Dermis blood vessel endothelial cell (primary cell): ENCODE measurements at places on chromosomes 6 and 20. TPM values are rescaled to one million over a fixed set of nuclear protein-coding genes. Genes with fewer than 3 reads are reported as not detected.
A peak's percentile ranks its signal among the peaks of the same experiment; 100 is the strongest.

The GPR6 gene
- total RNA-seq: not detected in 2 replicates

The LIN28B gene
- total RNA-seq: not detected in 2 replicates

The MYLK4 gene
- total RNA-seq: 0.51 and 0.65 TPM in 2 replicates

The RRAGD gene
- 0.51 and 1.2 TPM in 2 replicates for total RNA-seq

The BPI gene
- total RNA-seq: not detected in 2 replicates

The KIF13A gene
- total RNA-seq: 48.2 and 52.4 TPM in 2 replicates

DNA sequence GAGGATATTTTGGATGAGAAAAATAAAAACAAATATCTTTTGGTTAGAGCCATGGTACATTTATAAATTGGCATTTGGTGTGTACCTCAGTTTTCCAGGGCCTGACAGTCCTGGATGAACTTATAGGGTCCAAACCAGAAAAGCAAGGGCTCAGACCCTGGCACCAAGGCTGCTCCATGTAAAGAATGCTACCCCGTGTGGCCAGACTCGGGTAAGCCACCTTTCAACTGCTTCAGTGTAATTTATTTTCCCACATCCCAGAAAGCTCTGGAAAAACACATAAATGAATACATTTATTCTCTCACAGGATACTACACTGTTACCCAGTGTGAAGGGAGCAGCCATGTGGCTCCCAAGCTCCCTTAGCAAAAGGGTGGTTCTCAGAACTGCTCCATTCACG lies 13.8 kb downstream of the MRPL14 start:
- peak; percentile 56 for DNase-seq

DNA sequence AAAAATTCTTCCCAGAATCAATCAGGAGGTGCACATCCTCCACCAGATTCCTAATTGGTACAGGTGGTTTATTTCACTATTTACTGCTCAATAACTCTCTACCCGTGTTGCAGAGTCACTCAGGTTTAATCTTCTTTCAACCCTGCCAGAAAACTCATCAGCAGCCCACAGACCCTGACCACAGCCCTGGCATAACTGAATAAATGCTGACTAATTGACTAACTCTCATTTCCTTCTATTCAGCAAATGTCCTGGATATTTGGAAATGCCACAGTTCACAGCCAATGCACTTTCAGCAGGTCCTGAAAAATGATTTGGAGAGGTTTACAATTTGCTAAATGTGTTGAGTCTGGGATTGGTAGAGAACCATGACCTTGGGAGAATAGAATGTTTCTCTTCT lies 62.3 kb downstream of the TRMT6 start:
- DNase-seq: peak; percentile 7

GRCh38 chr6:87993356-87993755 lies 54.3 kb upstream of the SPACA1 start:
- no peak for DNase-seq

DNA sequence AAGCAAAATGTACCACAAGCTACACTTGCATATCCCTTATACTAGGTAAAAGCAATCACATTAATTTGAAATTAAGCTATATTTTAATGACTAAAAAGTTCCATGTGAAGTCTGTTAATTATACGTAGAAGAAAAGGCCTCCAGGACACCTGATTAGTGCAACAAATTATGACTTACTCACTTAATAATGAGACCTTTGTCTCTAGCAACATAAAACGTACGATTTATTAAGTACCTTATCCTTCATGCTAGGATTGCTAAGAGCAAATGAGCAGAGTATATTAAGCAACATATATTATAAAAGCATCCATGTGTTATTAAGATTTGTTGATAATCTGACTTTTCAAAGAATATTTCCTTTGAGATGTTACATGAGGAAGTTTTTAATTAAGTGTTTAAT lies 2.5 kb downstream of the BMP5 start:
- no peak for DNase-seq

- DNase-seq: no peak
Measured at GRCh38 chr6:7559651-7560385, 18.3 kb downstream of the DSP start.

- DNase-seq: no peak
Measured at GRCh38 chr6:39884696-39885095, 49.6 kb downstream of the MOCS1 start.

- DNase-seq: peak; percentile 89
Measured at GRCh38 chr6:71250099-71250602, 38.5 kb upstream of the OGFRL1 start.

GRCh38 chr6:42571611-42572342 lies 7.9 kb downstream of the UBR2 start:
- DNase-seq: no peak

GRCh38 chr6:44264154-44265006 lies 971 bp downstream of the NFKBIE start:
- no peak for DNase-seq

- no peak for DNase-seq
Measured at GRCh38 chr6:137846274-137846673, 20.8 kb upstream of the TNFAIP3 start.

- DNase-seq: no peak
Measured at GRCh38 chr6:90343576-90343975, 46.9 kb upstream of the BACH2 start.

DNA sequence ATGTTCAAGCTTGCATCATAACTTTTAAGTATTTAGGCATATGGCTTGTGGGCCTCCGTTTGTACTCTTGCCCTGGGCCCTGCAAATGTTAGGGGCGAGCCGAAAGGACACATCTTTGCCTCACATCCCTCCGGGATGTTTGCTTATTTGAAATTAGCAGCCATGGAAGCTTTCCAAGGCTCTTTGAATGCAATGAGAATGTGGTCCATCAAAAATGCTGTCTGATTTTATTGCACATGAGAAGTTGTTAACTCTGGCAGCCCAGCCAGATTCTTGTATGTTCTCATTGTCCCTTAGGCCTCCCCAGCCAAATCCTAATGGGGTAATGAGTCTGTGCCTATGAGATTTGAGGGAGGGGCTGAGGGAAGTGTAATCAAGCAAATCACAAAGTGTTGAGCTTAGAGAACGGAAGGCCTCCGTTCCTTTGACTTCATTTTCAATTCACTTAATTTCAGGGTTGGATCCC lies 261.2 kb upstream of the MARCKS start:
- DNase-seq: no peak

- no peak for DNase-seq
Measured at GRCh38 chr6:157937916-157938315, 43.7 kb upstream of the SYNJ2 start.

- no peak for DNase-seq
Measured at GRCh38 chr6:41935193-41935574, 6.4 kb downstream of the CCND3 start.

DNA sequence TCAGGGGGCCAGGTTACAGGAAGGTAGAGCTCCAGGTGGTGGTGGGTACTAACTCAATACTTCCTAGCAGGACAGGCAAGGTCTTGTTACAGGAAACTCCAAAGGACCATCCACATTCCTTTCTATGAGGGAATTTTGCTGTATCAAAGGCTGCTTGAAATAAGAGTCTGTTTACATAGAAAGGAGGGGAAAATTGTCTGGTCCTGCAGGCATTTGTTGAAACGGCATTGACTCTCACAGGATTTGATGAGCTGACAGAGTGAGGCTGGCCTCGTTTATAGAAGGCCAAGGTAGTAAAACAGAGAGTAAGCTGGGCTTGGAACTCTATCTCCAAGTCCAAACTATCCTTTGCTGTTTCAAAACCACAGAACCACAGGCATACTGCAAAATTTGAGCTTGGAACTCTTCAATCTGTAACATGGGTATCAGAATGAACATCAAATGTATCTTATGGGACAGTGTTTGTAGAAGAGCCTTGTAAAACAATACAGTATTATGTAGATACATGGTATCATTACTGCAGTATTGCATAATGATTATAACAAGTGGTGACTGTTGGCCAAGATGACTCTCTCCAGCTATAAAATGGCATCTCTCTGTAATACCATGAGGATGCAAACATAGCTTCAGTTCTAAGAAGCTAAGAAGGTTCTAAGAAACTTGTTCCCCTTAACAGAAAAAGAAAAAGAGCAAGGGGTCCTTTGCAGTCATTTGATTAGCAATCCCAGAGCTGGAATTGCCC lies 61.5 kb downstream of the TRAM2 start:
- DNase-seq: no peak

DNA sequence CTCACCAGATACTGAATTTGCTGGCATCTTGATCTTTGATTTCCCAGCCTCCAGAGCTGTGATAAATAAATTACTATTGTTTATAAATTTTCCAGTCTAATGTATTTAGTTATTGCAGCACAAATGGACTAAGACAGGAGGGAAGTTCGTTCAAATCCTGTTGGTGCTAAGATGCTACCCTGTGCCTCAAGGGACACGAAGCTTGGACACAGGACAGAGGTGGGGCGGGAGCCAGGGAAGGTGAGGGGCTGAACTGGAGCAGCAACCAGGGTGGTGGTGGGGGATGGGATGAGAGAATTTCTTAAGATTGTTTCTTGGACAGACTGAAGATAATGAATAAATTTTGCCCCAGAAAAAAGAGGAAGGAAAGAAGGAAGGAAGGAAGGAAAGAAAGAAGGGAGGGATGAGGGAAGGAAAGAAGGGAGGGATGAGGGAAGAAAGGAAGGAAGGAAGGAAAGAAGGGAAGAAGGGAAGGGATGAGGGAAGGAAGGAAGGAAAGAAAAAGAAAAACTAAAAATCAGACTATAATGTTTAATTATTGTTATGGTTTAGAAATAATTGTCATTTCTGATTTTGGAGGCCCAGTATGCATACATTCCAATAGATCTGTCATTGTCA lies 127.2 kb downstream of the CDC5L start:
- no peak for DNase-seq

- no peak for DNase-seq
Measured at GRCh38 chr6:87926687-87927086, 121.0 kb upstream of the SPACA1 start.

DNA sequence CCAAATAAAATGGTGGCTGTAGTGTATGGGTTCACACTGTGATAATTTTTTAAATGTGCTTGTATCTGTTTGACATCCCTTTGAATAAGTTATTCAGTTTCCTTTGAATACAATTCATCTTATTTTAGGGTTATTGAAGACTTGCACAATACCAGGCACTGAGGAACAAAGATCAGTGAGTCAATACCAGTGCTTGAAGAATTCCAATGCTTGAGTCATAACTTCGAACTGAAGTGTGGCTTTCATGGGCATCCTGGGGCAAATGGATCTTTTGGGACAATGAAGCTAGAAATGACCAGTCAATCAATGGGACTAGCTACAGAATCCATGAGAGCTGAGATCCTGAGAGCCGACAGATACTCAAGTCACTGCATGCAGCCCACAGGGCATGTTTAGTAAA lies 349.9 kb upstream of the FLRT3 start:
- DNase-seq: no peak

- DNase-seq: no peak
Measured at GRCh38 chr6:53752440-53752839, 42.4 kb upstream of the LRRC1 start.

DNA sequence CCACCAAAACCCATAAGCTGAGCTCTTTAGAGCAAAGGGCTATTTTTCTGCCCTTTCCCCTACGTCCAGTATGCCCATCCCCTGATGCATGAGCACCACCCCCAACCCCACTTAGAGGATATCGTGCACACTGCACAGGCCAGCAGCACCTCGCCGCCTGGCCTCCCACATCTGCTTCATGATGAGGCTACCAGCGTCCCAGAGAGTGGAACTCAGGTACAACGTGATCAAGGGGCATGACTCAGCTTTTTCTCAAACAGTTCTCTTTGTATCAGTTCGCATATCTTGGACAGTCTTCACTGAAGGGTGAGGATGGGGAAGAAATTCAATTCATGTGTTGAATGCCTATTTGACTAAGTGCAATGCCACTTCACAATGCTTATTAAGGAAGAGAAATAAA lies 81.9 kb upstream of the QKI start:
- DNase-seq: no peak
